Left cardiac atrium (tissue), 4 donors: ENCODE measurements at places on chromosomes 6 and 20. TPM values are rescaled to one million over a fixed set of nuclear protein-coding genes. Genes with fewer than 3 reads are reported as not detected.

DNA sequence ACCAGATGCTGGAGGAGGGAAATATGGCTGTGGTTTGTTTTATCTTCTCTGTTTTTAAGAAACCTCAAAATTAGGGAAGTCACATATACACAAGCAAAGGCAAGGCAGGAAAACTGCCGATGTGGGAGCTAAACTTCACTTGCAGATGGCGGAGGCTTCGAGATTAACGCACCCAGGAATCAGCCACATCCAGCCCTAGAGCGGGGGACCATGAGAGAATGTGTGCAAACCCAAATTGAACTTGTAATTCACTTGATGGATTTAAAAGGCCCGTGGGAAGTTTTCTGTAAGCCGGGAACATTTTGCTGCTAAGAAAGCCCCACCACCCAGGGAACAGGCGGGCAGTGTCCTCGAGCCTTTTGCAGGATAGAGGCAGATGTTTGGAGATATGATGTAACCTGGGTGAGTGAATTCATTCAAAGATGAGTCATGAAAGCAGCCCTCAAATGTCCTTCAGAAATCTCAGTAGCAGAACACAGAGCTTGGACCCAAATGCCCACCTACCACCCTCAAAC, 39.9 kb downstream of the PREX1 start:
- no peak for DNase-seq

DNA sequence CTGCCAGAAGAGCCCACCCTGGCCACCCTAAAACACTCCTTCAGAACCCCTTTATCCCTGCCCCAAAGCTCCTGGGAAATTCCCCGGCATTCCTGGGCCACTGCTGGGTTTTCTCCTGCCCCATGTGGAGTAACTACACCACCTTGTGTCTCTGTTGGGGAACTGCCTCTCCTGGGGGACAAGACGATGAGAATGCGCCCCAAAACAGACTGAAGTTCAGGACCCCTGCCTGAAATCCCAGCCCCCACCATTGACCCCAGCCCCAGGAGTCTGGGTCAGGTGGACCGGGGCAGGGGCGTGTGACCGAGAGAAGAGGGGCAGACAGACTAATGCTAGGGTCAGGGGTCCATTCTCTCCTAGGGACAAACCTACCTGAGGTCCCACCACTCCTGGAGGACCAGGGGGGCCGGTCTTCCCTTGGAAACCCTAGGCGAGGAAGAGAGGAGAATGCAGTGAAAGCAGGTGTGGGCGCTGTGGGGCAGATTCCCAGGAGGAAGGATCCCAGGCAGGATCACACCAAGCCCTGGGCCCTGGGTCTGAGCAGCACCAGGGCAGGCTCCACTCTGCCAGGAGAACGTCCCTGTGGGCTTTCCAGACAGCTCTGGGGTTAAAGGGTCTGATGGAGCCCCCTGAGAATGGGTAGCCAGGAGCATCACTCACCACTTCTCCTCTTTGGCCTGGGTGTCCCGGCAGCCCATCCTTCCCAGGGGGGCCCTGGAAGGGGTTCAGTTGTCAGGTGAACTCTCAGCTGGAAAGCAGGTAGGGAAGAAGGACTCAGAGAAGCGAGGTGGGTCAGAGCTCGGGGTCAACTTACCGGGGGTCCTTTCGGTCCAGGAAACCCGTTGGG, 19.4 kb downstream of the COL11A2 start:
- no peak for DNase-seq

GRCh38 chr6:28408076-28408802, 8.7 kb upstream of the ZSCAN12 start:
- no peak for DNase-seq

The BPIFB2 gene
- total RNA-seq, result not detected

The EYA4 gene
- 7.2 TPM for total RNA-seq

The HACE1 gene
- 8.3 TPM for total RNA-seq

DNA sequence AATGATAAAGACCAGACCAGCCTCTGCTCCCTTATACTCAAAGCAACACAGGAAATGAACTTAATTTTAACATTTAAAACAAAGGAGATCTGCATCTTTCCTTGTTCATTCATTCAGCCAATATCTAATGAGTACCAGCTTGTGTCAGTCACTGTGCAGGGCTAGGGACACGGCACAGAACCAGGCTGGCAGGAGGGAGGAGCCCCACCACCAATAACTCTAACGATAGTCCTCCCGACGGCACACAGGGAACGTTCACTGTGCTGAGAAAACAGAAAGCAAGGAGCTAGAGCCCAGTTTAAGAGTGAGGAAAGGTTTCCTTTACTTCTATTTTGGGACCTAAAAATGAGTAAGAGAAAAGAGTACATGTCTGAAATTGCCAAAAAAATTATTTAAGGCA, 9.9 kb downstream of the ETV7 start:
- no peak for DNase-seq

The CSE1L gene
- 41.1 TPM for total RNA-seq

DNA sequence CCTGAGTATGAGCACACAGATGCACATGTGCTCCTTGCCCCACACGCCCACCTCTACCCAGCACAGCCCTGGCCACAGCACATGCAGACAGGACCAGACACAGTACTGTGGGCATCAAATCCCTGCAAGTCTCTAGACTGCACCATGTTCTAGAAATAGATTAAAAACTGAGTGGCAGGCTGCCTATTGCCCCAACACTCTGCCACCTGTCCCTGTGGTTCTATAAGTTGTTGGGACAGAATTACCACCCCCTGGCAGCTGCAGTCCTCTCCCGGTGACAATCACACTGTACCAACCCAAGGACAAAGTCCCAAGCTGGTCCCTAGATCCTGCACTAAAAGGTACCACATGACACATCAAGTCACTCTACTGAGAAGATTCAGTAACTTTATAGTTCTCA, 70.2 kb downstream of the B3GAT2 start:
- DNase-seq, result no peak

DNA sequence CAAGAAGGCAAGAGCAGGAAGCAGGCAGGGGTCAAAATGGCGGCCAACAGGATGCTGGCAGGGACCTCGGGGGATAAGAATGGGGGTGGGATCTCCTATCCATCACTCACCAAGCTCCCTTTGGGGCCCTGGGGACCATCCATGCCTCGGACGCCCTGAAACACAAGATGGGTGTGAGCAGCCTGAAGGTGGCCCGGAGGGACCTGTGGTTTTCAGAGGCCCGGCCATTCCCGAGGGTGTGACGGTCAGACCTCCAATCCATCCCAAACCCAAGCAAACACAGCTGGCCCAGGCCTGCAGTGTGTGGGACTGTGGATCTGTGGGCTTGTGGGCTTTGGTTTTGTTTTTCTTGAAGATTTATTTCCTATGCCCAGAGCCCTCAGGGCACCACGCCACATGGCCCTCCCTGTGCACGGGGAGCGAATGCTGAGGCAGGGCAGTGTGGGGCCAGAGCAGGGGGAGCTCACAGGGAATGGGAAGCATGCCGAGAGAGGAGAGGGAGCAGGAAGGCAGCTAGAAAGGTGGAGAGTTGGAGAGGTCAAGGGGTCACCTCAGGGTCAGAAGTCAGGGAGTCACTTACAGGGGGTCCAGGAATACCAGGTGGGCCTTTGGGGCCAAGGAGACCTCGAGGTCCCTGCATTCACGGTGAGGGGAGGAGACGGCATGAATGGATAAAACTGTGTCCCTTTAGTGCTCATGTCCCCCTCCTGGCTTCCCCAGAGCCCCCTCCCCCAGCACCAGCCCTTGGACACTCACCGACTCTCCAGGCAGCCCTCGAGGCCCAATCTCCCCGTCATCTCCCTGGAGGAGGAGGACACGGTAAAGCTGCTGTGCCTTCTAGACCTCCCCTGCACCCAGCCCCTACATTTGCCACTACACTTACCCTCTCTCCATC, 14.5 kb downstream of the COL11A2 start:
- DNase-seq, result no peak

GRCh38 chr20:3797592-3798372, 1.7 kb downstream of the CDC25B start:
- no peak for DNase-seq

The FOXQ1 gene
- total RNA-seq, result not detected

DNA sequence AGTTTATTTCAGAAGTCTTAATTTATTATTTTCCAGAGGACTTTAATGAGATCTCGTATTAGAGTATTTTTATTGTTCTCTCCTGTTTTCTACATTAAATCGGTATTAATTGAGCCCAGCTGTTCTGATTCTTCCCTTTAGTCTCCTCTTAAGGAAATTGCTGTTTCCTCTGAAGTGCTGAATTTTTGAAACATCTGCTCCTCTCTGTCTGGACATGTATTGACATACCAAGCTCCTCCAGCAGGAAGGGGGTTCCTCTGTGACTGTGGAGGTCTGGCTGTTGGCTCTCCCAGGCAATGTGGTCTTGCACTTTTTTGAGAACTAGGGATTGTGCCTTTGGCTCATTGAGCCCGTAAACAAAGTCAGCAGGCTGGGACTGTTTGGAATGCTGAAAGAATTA, 74.9 kb downstream of the MAP3K4 start:
- DNase-seq, result no peak

The NFKBIE gene
- 3.8 TPM for total RNA-seq
